Prostate gland (tissue), 2 donors: ENCODE measurements at places on chromosomes 16 and 17. TPM values are rescaled to one million over a fixed set of nuclear protein-coding genes. Genes with fewer than 3 reads are reported as not detected.

GRCh38 chr17:80836971-80837481, 154.6 kb upstream of the CHMP6 start:
- no peak overlapping the region for H3K27ac ChIP-seq
- no peak for DNase-seq
- no peaks in the 10 kb centered on the region for H3K4me1 ChIP-seq

GRCh38 chr17:67606471-67606870, 111.3 kb upstream of the NOL11 start:
- no peaks in the 10 kb centered on the region for H3K27me3 ChIP-seq
- no peaks in the 10 kb centered on the region for H3K4me1 ChIP-seq
- H3K27ac ChIP-seq: peak overlapping the region; percentile 2
- no peaks in the 10 kb centered on the region for H3K36me3 ChIP-seq
- H3K4me3 ChIP-seq: no peak overlapping the region

GRCh38 chr17:21286066-21286770, 1.7 kb downstream of the MAP2K3 start:
- peak overlapping the region; percentile 88 for H3K27ac ChIP-seq
- H3K27me3 ChIP-seq: no peaks in the 10 kb centered on the region
- H3K4me1 ChIP-seq: peaks cover 29% of the 10 kb centered on the region
- H3K36me3 ChIP-seq: no peaks in the 10 kb centered on the region
- H3K4me3 ChIP-seq: peak overlapping the region; percentile 82

DNA sequence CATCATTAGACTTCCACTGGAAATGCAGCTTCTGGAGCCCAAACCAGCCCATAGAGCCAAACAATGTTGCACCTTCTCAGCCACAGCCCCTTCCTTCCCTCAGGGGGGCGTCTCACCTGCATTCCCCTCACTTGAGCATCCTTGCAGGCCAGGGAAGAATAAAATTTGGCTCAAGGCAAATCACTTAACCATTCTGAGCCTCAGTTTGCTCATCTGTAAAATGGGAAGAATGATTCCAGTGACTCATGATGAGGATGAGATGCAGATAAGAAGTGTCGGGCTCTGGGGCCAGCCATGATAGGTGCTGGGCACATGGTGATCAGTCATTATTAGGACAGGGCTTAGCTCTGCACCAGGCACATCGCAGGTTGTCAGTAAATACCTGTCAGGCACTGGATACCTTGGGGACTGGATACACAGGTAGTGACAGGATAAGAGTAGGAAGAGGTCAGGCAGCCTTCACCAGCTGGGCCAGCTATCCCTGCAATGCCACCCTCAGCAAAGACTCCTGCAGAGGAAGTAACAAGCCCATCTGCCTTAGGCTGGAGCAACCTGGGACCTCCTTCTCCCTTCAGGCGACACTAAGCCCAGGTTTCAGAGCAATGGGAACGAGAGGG, 208.0 kb upstream of the TNRC6C start:
- H3K27ac ChIP-seq: no peak overlapping the region
- no peak overlapping the region for H3K4me3 ChIP-seq
- no peaks in the 10 kb centered on the region for H3K27me3 ChIP-seq
- DNase-seq: no peak

- no peak overlapping the region for H3K27ac ChIP-seq
- no peaks in the 10 kb centered on the region for H3K36me3 ChIP-seq
- no peak overlapping the region for H3K4me3 ChIP-seq
- H3K27me3 ChIP-seq: no peaks in the 10 kb centered on the region
- no peaks in the 10 kb centered on the region for H3K4me1 ChIP-seq
These were observed 22.8 kb downstream of the KSR1 start for GRCh38 chr17:27478901-27479538.

DNA sequence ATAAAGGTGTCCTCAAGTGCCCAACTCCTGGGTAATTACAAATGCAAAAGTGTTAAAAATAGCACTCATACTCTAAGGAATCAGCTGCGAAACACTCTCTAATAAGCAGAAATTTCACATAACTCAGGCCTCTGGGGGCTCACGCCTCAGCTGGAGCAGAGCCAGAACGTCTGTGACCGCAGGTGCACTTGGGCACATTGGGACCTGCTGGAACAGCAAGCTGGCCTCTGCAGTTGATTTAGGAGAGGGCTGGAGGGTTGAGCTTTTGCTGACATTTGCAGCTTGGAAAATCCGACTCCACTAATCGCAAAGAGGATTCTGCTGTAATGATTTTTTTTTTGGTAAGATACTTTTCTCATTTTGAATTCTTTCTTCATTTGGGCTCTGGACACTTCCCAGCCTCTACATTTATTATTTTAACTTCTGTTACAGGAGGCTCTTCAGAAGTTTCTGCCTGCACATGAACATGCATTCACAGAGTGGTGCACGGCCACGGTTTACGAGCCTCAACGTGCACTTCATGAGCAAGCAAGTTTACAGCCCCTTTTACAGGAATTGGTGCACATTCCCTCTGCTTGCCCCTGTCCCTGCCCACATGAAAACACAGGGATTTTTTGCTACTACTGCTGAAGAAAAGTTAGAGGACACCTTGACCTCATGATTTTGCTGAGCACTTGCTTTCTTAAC, 4.1 kb upstream of the SNTB2 start:
- peak; percentile 56 for DNase-seq
- no peak overlapping the region for H3K4me3 ChIP-seq
- peaks cover 8% of the 10 kb centered on the region for H3K4me1 ChIP-seq

Gene ANKFN1
- 7.3 TPM for total RNA-seq

- H3K4me1 ChIP-seq: no peaks in the 10 kb centered on the region
- H3K4me3 ChIP-seq: no peak overlapping the region
- no peaks in the 10 kb centered on the region for H3K36me3 ChIP-seq
- DNase-seq: no peak
- no peaks in the 10 kb centered on the region for H3K27me3 ChIP-seq
These were observed 10.0 kb downstream of the LRRC36 start for GRCh38 chr16:67336648-67337047.

Gene ZNF778
- total RNA-seq: 30.2 TPM

DNA sequence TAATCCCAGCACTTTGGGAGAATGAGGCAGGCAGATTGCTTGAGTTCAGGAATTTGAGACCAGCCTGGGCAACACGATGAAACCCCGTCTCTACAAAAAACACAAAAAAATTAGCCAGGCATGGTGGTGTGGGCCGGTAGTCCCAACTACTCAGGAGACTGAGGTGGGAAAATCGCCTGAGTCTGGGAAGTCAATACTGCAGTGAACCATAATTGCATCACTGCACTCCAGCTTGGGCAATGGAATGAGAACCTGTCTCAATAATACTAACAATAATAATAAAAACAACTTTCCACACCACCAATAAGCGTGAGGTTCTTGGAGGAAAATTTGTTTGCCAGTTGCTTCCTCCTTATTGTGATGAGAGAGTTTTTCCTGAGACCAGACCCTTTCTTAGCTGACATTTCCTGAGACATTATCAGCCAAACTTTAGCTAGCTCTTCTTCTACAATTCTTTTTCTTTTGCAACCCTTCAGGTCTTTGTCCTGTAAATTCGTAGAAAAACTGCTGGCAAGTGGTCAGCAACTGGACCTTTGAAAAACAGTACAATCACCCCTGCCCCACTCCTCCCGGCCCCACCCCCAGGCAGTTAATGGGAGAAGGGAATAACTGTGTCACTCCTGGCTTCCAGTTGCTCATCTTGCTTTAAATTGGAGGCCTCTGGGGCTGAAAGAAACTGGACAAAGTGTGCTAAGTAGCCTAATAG, 3.5 kb upstream of the EZH1 start:
- DNase-seq: no peak
- no peaks in the 10 kb centered on the region for H3K27me3 ChIP-seq
- H3K4me1 ChIP-seq: peaks cover 17% of the 10 kb centered on the region
- no peaks in the 10 kb centered on the region for H3K36me3 ChIP-seq
- H3K27ac ChIP-seq: peak overlapping the region; percentile 74
- no peak overlapping the region for H3K4me3 ChIP-seq

GRCh38 chr16:8594149-8594666, 3.9 kb upstream of the TMEM114 start:
- no peaks in the 10 kb centered on the region for H3K36me3 ChIP-seq
- peaks cover 4% of the 10 kb centered on the region for H3K4me1 ChIP-seq
- DNase-seq: no peak
- peaks cover 4% of the 10 kb centered on the region for H3K27me3 ChIP-seq
- H3K27ac ChIP-seq: no peak overlapping the region

GRCh38 chr16:56743840-56744239, 13.9 kb downstream of the NUP93 start:
- no peaks in the 10 kb centered on the region for H3K36me3 ChIP-seq
- H3K4me3 ChIP-seq: no peak overlapping the region
- H3K27ac ChIP-seq: no peak overlapping the region
- H3K4me1 ChIP-seq: peaks cover 9% of the 10 kb centered on the region
- no peak for DNase-seq
- H3K27me3 ChIP-seq: no peaks in the 10 kb centered on the region

Gene TPPP3
- total RNA-seq: 3.4 TPM

DNA sequence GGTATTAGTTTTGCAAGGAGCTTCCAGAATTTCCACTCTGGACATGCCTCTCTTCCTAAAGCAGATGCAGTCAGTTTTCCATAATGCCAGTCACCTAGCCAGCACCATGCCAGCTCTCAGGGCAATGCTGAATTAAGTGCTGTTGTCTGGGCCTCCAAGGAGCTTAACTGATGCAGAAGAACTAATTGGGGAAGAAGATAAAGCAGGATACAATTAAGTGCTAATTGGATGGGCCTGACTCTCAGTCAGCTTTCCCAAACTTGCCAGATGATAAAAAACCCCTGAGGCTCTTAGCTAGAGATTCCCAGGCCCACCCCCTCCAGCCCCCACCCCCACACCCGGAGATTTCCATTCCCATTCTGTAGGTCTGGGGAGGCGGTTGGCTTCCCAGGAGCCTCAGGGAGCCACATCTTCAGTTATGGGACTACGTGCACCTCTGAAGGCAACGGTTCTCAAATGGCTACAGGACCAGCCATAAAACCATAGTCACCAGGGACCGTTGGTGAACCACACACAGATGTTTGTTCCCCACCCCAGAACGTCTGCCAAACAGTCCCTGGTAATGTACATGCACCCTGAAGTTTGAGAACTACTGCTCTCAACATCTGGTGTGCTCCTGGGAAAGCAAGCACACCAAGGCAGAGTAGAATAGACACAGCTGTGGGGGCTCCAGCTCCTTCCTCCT, 499.1 kb upstream of the CDH5 start:
- H3K4me3 ChIP-seq: no peak overlapping the region
- no peaks in the 10 kb centered on the region for H3K27me3 ChIP-seq
- no peaks in the 10 kb centered on the region for H3K4me1 ChIP-seq
- DNase-seq: no peak

DNA sequence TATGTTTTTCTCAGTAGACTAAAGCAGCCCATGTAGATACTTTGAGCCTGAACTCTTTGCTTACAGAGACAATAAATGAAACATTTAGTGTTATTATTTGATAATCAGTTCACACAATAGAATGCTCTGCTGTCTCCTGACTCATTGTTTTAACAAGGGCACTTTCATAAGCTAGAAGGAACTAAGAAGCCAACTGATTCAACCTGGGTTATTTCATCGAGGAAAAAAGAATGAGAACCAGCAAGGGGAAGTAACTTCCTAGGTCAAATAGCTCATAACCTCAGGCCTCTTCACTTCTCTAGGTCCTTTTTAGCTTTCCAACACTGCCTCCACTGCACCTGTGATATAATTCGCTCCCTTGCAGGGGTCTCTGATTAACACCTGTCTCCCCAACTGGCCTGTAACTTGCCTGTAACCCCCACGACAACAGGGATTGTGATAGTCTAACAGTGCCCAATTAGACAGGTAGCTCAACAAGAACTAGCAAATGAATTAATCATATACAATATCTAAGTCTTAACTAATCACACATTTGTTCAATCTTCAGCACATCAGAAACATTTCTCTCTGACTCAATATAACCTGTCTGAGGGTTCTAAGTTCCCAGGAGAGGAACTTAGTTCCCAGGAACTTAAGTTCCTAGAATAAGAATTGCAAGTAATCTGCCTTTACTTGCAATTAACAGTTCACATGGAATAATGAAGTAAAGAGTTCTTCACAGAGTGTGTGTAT, 34.8 kb downstream of the RFFL start:
- H3K4me3 ChIP-seq: no peak overlapping the region
- H3K4me1 ChIP-seq: peaks cover 22% of the 10 kb centered on the region
- no peaks in the 10 kb centered on the region for H3K36me3 ChIP-seq
- DNase-seq: no peak

DNA sequence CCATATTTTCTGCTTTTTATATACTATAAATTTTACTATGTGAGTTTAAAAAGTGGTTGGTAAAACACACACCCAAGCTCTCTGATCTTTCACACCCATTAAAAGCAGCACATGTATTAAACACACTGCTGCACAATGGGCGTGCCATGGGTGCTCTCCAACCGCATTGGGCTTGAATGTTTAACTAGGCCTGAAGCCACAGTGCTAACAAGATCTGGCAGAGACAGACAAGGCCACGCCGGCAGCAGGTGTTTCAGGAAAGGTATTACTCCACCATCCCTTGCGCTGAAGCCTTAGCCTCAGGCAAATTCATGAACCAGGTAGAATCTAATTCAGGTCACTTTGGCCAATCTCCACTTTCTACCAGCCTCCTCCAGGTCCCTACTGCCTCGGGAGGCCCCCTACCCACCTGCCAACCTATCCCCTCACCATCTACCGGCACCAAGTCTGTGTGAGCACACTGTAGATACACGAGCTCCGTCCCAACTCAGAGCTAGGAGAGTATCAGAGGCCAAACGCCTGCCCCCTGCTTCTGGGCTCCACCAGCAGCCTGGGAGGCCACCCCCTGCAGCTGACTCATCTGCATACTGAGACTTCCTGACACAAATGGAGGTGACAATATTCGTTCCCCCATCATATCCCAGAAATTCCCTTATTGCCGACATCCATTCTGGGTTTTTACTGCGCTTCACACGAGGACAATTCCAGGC, 95.0 kb downstream of the ADCY9 start:
- H3K27me3 ChIP-seq: no peaks in the 10 kb centered on the region
- no peaks in the 10 kb centered on the region for H3K4me1 ChIP-seq
- no peaks in the 10 kb centered on the region for H3K36me3 ChIP-seq
- DNase-seq: peak; percentile 93
- H3K4me3 ChIP-seq: no peak overlapping the region
- no peak overlapping the region for H3K27ac ChIP-seq

DNA sequence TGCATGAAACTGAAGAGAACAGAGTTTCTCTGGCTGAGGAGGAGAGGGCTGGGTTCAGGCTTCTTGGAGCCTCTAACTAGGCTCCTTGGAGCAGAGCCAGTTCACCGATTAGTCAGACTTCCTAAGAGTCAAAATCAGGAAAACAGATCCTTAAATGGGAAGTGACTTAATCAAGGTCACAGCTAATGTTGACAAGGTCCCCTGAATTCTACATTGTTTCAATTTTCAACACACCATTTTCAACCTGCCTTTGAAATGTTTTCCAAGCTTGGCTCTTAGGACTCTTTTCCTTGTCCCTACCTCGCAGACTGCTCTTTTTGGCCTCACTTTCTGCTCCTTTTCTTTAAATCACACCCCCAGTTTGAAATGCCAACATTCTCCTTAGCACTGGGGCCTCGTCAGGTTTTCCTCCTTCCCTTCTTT, 16.3 kb downstream of the MYL4 start:
- H3K27me3 ChIP-seq: no peaks in the 10 kb centered on the region
- no peaks in the 10 kb centered on the region for H3K4me1 ChIP-seq
- DNase-seq: peak; percentile 33
- peak overlapping the region; percentile 39 for H3K27ac ChIP-seq

GRCh38 chr17:44722254-44722653, 13.8 kb downstream of the DBF4B start:
- no peak for DNase-seq
- no peak overlapping the region for H3K27ac ChIP-seq
- no peaks in the 10 kb centered on the region for H3K36me3 ChIP-seq
- H3K4me1 ChIP-seq: no peaks in the 10 kb centered on the region

Gene PLD2
- total RNA-seq: 29.5 TPM
